ENCODE measurements at places on chromosomes 2 and 18.
A peak's percentile ranks its signal among the peaks of the same experiment; 100 is the strongest.

DNA sequence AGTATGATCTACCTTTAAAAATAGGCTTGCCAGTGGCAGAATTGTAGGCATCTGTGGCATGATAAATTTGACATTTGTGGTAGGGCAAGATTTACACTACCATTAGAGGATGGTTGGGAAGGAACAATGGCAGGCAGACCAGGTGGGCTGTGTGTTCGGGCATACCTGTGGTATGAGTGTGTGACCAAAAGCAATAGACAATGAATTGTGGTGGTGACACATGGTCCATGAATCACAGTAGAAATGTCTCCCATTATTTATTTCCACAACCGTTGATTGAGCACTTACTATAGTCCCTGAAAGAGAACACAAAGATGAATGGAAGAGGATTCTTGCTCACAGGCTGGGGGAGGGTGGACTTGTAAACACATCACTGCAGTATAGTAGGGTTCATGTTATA is 29.9 kb upstream of the RUFY4 start:
- no peak for DNase-seq

DNA sequence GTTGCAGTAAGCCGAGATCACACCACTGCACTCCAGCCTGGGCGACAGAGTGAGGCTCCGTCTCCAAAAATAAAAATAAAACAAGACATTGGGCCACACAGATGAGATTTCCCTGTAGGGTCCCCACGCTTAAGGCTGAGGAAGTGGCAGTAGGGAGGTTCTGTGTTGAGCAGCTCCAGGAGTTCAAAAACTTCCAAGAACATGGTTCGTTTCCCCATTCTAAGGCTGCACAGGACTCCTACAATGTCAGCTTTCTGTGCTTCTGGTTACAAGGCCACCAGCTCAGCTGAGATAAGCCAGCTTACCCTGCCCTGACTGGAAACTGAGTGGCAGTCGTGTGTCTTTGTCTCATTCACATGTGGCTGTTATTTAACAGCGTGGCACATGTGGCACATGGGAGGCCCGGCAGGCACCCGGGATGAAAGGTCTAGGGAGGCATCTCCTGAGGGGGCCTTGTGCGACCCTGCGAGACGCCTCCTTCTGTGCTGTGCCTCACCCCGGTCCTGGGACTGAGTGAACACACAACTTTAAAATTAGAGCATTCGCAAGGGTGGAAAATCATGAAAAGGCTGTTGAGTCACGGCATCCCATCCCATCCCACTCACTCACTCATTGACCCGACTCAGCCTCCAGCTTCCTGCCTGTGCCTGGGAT is 7.7 kb downstream of the ITGB1BP1 start:
- no peak for DNase-seq

DNA sequence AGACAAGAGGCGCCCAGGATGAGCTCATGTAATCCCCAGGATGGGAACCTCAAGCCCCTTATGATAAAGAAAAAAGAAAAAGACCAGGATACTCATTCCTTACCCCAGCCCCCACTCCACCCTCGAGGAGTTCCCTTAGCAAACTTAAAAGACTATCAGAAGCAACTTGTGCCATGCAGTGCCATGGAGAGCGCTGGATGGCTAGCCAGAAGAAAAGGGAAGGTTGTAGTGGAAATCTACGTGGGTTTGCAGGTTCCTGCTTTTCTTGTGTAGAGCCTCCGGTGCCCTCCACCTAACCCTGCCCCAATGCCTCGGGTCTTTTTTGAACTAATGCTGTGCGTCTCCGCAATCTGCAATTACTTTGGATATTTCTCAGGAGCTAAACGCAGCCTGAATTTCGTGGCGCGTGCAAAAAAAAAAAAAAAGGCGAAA is 16.2 kb upstream of the BCL11A start:
- DNase-seq: peak; percentile 10

DNA sequence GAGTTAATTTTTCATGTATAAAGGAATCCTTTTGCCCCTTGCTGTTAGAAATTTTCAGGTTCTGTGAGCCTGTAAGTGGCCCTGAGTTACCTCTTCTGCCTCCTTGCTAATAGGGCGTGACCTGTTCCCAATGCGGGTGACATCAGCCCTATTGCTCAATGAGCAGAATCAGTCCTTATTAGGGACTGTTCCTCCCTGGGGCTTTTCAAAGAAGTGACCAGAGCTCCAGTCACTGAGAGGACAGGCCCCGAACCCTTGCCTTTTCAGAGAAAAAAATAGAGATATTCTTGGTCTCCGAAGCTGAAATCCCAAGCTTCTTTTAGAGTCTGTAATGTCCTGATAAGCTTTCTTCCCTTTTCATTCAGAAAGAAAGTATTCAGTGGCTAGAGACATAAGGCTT is 8.2 kb upstream of the APOB start:
- DNase-seq: no peak

All from iris pigment epithelial cell (primary cell).